ENCODE measurements at places on chromosomes 13 and 19. TPM values are rescaled to one million over a fixed set of nuclear protein-coding genes. Genes with fewer than 3 reads are reported as not detected.

GRCh38 chr13:63249411-63250187 is 1834.0 kb upstream of the PCDH20 start:
- no peaks in the 10 kb centered on the region for H3K36me3 ChIP-seq
- no peak overlapping the region for H3K4me3 ChIP-seq
- DNase-seq: no peak
- H3K27me3 ChIP-seq: no peaks in the 10 kb centered on the region
- no peak overlapping the region for H3K27ac ChIP-seq

GRCh38 chr13:80211566-80211965 is 129.4 kb downstream of the SPRY2 start:
- H3K4me1 ChIP-seq: no peaks in the 10 kb centered on the region
- no peak overlapping the region for H3K4me3 ChIP-seq
- H3K27me3 ChIP-seq: no peaks in the 10 kb centered on the region
- no peak for DNase-seq

DNA sequence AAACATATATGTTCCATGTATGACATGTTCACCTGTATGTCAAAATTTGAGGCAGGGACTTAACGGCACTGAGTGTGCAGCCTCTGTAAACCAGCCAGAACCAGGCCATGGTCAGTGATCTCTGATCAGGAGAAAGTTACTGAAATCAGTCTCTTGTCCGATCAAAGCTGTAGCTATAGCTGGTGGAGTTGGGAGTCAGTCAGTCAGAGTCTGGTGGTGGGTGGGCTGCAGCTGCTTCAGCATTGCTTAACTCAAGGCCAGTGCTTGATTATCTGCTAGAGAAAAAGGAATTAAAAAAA is 78.3 kb downstream of the ANKRD10 start:
- no peaks in the 10 kb centered on the region for H3K4me1 ChIP-seq
- H3K4me3 ChIP-seq: no peak overlapping the region
- H3K36me3 ChIP-seq: no peaks in the 10 kb centered on the region
- H3K27me3 ChIP-seq: peaks cover 3% of the 10 kb centered on the region

- no peak overlapping the region for H3K4me3 ChIP-seq
- H3K36me3 ChIP-seq: no peaks in the 10 kb centered on the region
- peaks cover 30% of the 10 kb centered on the region for H3K27me3 ChIP-seq
- H3K4me1 ChIP-seq: no peaks in the 10 kb centered on the region
- no peak overlapping the region for H3K27ac ChIP-seq
- no peak for DNase-seq
These were observed 43.5 kb upstream of the SHISA2 start for GRCh38 chr13:26095338-26095737.

DNA sequence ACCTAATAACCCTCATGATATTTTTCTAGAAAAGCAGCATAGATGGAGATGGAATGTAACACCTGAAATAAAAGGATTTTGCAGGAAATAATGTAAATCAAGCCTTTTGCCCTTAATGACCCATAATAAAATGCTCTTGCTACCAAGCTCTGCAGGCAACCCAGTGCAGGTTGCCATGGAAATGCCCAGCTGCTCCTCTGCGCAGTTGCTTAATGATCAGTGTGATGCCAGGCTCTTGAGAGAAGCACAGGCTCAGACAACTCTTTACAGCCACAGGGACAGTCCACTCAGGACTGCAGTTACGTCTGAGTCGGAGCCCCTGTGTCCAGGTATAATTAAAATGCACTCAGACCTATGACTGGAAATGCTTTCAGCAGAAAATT is 165.5 kb downstream of the LACC1 start:
- H3K36me3 ChIP-seq: no peaks in the 10 kb centered on the region
- H3K27me3 ChIP-seq: peaks cover 16% of the 10 kb centered on the region
- no peaks in the 10 kb centered on the region for H3K4me1 ChIP-seq
- H3K27ac ChIP-seq: no peak overlapping the region

- no peaks in the 10 kb centered on the region for H3K36me3 ChIP-seq
- DNase-seq: no peak
- H3K27me3 ChIP-seq: peaks cover 7% of the 10 kb centered on the region
- H3K4me3 ChIP-seq: no peak overlapping the region
These were observed 17.5 kb downstream of the CEACAM3 start for GRCh38 chr19:41813911-41814310.

DNA sequence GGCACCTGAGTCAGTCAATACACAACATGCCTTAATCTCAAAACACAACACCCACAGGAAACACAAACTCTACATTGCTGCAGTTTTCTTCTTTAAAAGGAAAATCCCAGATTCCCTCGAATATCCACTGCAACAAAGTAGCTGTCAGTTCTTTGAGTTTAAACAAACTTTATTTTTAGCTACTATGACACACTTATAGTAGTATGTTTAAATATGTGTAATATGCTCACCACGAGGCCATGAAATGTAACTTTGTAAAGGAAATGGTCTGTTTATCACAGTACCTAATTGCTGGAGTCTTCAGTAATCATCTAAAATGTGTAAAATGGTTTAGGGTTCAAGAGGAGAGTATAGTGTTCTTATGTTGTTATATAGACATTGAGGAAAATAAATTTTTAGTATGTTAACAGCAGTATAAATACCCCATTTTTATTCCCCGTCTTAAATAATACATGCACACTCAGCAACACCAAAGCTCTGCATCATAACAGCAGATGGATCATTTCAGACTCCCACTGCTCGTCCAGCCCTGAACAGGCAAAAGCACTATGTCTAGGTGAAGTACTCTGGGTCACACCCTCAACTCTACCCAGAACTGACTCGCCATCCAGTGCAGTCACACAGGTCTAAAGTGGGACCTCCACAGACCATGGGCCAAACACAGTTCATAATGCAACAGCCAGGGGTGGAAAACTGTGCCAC is 20.6 kb downstream of the TUBGCP3 start:
- no peak overlapping the region for H3K4me3 ChIP-seq
- H3K27me3 ChIP-seq: no peaks in the 10 kb centered on the region
- no peak overlapping the region for H3K27ac ChIP-seq
- H3K4me1 ChIP-seq: peaks cover 27% of the 10 kb centered on the region

- peak overlapping the region; percentile 89 for H3K27ac ChIP-seq
- H3K4me3 ChIP-seq: peak overlapping the region; percentile 84
- H3K4me1 ChIP-seq: peaks cover 30% of the 10 kb centered on the region
- H3K27me3 ChIP-seq: no peaks in the 10 kb centered on the region
These were observed 688 bp downstream of the ZNF606 start for GRCh38 chr19:58001895-58002369.

- peak overlapping the region; percentile 97 for H3K4me3 ChIP-seq
- peak overlapping the region; percentile 97 for H3K27ac ChIP-seq
- peaks cover 4% of the 10 kb centered on the region for H3K27me3 ChIP-seq
- H3K36me3 ChIP-seq: peaks cover 40% of the 10 kb centered on the region
- H3K4me1 ChIP-seq: peaks cover 45% of the 10 kb centered on the region
These were observed 1.2 kb downstream of the UQCRFS1 start for GRCh38 chr19:29211562-29212355.

- no peak overlapping the region for H3K27ac ChIP-seq
- no peaks in the 10 kb centered on the region for H3K4me1 ChIP-seq
- H3K4me3 ChIP-seq: no peak overlapping the region
- H3K36me3 ChIP-seq: no peaks in the 10 kb centered on the region
- H3K27me3 ChIP-seq: peaks cover 25% of the 10 kb centered on the region
- peak; percentile 45 for DNase-seq
These were observed 1.7 kb upstream of the ELANE start for GRCh38 chr19:850221-850978.

- no peaks in the 10 kb centered on the region for H3K4me1 ChIP-seq
- no peaks in the 10 kb centered on the region for H3K36me3 ChIP-seq
- H3K27ac ChIP-seq: no peak overlapping the region
- DNase-seq: no peak
- no peak overlapping the region for H3K4me3 ChIP-seq
- peaks cover 45% of the 10 kb centered on the region for H3K27me3 ChIP-seq
These were observed 1.5 kb downstream of the GPC6 start for GRCh38 chr13:93227878-93228642.

DNA sequence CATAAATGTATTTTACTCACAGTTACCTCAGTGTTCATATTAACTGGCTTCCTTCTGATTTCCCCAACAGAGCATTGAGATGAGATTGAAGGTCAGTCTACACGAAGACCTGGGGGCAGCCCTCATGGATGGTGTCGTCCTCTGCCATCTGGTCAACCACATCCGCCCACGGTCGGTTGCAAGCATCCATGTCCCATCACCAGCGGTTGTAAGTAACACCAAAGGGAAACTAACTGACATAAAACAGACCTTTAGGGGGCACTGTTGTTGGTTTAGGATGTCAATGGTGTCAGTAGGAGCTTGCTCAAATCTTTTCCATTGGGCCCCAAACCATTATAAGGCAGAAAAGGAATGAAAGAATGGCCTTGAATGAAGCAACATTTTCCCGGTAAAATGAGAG is 68.2 kb downstream of the ESD start:
- H3K36me3 ChIP-seq: peaks cover 47% of the 10 kb centered on the region
- no peaks in the 10 kb centered on the region for H3K27me3 ChIP-seq
- peak; percentile 66 for DNase-seq
- peaks cover 3% of the 10 kb centered on the region for H3K4me1 ChIP-seq

DNA sequence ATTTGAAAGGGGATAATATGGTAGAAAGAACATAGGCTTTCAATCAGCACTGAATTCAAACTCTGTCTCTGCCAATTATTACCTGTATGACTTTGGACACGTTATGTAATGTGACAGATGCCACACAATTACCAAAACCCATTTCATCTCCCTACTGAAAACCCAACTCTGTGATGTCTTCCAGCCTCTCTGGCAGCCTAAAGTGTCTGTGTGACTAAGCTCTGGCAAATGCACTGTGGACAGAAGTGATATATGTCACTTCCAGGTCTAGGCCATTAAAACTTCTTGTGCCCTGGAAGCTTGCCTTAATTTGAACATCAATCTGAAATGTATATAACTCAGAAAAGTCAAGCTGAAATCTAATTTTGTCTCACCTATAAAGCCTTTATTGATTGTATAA is 552.0 kb downstream of the RFC3 start:
- no peak overlapping the region for H3K4me3 ChIP-seq
- H3K4me1 ChIP-seq: no peaks in the 10 kb centered on the region
- no peaks in the 10 kb centered on the region for H3K36me3 ChIP-seq
- no peaks in the 10 kb centered on the region for H3K27me3 ChIP-seq
- H3K27ac ChIP-seq: no peak overlapping the region
- DNase-seq: no peak

DNA sequence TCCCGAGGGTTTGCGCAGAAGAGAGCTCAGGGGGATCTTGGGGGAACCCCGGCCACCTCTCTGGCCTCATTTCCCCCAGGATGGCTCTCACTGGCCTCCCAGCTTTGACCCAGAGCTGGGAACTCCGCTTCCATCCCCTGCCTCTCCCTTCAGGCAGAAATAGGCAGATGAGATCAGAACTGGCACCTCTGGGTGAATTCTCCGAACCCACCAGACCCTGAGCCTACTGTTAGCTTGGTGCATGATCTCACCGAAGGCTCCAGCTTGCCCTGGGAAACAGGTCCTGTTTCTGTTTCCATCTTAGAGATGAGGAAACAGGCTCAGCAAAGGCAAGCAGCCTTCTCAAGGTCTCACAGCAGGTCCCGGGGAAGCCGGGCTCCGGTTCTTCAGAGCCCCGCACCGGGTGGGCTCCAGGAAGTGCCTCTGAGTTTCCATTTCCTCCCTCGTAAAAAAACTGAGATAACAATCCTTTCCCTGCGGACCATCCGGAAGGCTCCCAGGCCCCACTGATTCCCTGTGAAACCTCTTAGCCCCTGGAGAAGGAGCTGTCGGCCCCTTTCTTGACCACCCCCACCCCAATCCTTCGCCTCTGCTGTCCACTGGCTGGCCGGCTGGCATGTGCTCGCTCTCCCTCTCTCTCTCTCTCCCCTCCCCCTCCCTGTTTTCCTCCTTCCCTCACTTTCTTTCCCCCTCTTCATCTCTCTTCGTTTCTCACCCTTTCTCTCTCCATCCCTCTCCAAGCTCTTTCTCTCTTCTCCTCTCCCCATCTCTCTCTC is 2.1 kb downstream of the NECTIN2 start:
- peak; percentile 27 for DNase-seq
- no peaks in the 10 kb centered on the region for H3K36me3 ChIP-seq
- no peak overlapping the region for H3K27ac ChIP-seq
- H3K4me1 ChIP-seq: peaks cover 17% of the 10 kb centered on the region
- peaks cover 25% of the 10 kb centered on the region for H3K27me3 ChIP-seq

- H3K27ac ChIP-seq: no peak overlapping the region
- no peak for DNase-seq
- no peaks in the 10 kb centered on the region for H3K27me3 ChIP-seq
- H3K36me3 ChIP-seq: no peaks in the 10 kb centered on the region
These were observed 426.8 kb upstream of the SLITRK5 start for GRCh38 chr13:87244256-87244890.

DNA sequence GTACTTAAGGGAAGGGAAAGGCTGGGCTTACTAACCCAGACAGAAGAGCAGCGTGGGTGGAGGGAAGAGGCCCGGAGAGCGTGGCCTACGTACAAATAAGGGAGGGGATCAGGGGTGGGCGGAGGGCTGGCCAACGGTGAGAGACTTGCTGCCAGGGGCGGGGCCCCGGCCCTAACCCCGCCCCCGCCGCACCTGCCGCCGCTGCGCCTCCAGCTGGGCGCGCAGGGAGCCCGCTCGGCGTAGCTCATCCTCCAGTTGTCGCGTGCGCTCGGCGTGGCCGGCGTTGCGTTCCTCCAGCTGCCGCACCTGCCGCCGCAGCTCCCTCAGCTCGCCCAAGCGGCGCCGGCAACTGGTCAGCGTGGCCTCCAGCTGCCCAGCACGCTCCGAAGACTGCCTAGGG is 5.7 kb downstream of the HOOK2 start:
- no peaks in the 10 kb centered on the region for H3K27me3 ChIP-seq
- H3K36me3 ChIP-seq: peaks cover 2% of the 10 kb centered on the region
- no peak overlapping the region for H3K27ac ChIP-seq
- H3K4me3 ChIP-seq: peak overlapping the region; percentile 49
- peak; percentile 84 for DNase-seq

DNA sequence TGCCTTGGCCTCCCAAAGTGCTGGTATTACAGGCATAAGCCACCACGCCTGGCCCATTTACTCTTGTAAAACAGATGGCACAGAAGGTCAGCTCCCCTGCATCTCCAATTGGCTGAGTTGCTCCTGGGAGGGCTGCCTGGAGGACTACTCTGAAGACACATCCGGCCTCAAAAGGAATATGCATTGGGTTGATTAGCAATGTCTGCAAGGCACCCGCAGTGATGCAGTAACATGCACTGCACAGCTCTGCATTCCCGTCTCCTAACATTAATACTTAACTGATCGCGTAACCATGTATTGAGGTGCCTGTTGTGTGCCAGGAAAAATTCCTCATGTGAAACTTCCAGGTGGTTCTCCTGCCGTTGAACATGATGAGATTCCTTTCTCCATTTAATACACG is 5.0 kb downstream of the ELAVL3 start:
- no peaks in the 10 kb centered on the region for H3K36me3 ChIP-seq
- no peak overlapping the region for H3K4me3 ChIP-seq
- H3K27ac ChIP-seq: no peak overlapping the region
- H3K27me3 ChIP-seq: peaks cover 18% of the 10 kb centered on the region

GRCh38 chr19:5738423-5738822 is 18.0 kb downstream of the CATSPERD start:
- peaks cover 5% of the 10 kb centered on the region for H3K27me3 ChIP-seq
- DNase-seq: no peak
- no peak overlapping the region for H3K27ac ChIP-seq
- no peaks in the 10 kb centered on the region for H3K4me1 ChIP-seq
- H3K4me3 ChIP-seq: no peak overlapping the region

- no peaks in the 10 kb centered on the region for H3K36me3 ChIP-seq
- no peaks in the 10 kb centered on the region for H3K4me1 ChIP-seq
- no peak overlapping the region for H3K27ac ChIP-seq
- H3K4me3 ChIP-seq: no peak overlapping the region
- no peaks in the 10 kb centered on the region for H3K27me3 ChIP-seq
- no peak for DNase-seq
These were observed 234.9 kb upstream of the STARD13 start for GRCh38 chr13:33520468-33520839.

The RASAL3 gene
- total RNA-seq: 85.8 TPM

The FFAR3 gene
- total RNA-seq: 1.2 TPM

The C19orf53 gene
- 120 TPM for total RNA-seq

The MATK gene
- 37.6 TPM for total RNA-seq

The PROZ gene
- total RNA-seq: not detected

The URAD gene
- not detected for total RNA-seq

The KBTBD6 gene
- total RNA-seq: 3.9 TPM

The WDR88 gene
- total RNA-seq: not detected

The THAP8 gene
- total RNA-seq: 3.7 TPM

All from activated CD8-positive, alpha-beta T cell treated with anti-CD3 and anti-CD28 coated beads for 36 hours (primary cell).